Right atrium auricular region (tissue), 2 donors: ENCODE measurements at places on chromosomes 5 and 9. TPM values are rescaled to one million over a fixed set of nuclear protein-coding genes. Genes with fewer than 3 reads are reported as not detected.

The IL4 gene
- not detected for total RNA-seq

GRCh38 chr9:37030611-37030939 is 3.5 kb downstream of the PAX5 start:
- H3K27ac ChIP-seq, result no peak overlapping the region
- H3K4me1 ChIP-seq, result no peaks in the 10 kb centered on the region
- H3K36me3 ChIP-seq, result no peaks in the 10 kb centered on the region

The DBH gene
- total RNA-seq, result not detected

The CDH9 gene
- not detected for total RNA-seq

The LEAP2 gene
- not detected for total RNA-seq

The MARVELD2 gene
- total RNA-seq, result 2.3 TPM

The RXRA gene
- total RNA-seq, result 50.8 TPM

DNA sequence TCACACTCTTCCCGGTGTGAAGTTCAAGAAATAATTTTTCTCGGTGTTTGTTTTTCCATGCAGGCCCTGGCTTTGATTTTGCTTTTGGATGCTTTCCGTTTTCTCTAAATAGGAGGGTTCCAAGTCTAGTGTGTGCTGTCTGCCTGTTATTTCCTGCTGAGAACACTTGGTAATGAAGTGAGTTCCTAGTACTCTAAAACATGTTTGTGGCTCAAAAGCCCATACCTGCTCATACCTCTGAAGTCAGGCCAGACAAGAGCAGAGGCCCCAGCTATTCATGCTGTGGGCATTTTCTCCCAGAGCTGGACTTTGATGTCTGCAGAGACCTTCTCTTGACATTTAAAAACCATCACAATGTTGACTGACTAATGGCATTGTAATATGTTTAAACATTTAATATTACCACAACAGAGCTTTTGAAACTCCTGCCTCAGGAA is 211.2 kb downstream of the GOLPH3 start:
- no peak for DNase-seq
- peaks cover 41% of the 10 kb centered on the region for H3K4me1 ChIP-seq
- no peak overlapping the region for H3K4me3 ChIP-seq
